ENCODE measurements at places on chromosomes 6 and 20.

DNA sequence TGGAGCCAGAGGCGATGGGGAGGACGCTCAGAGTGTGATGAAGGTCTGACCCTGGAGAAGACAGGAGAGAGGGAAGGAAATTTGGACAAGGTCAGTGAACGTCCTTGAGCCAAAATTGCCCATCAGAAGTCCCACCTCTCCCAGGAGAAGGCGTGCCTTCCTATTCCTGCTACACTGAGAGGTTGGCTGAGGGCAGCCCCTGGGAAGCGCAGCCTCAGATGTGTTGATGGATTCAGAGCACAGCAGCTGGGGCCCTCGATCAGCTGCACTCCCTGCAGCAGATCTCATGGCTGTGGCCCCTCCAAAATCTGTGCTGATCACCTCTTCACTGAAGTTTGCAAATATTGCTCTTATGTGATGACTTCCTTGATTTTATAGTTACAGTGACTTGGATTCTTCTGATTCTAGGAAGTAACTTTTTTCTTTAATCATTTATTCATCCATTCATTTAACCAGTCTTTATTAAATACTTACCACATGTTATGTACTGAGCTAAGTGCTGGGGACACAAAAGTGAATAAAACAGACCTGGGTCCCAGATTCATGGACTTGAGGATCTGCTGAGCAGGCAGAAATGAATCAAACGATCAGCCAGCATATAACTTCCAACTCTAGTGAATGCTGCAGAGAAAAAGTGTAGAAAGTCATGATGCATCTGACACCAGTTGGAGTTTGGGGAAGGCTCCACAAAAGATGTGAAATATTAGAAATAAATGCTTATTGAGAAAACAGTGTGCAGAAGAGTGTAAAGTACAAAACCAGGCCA, 69.6 kb upstream of the ARMC2 start:
- no peak for DNase-seq

- no peak for DNase-seq
These were observed 473.9 kb downstream of the PKHD1 start for GRCh38 chr6:51613558-51613957.

DNA sequence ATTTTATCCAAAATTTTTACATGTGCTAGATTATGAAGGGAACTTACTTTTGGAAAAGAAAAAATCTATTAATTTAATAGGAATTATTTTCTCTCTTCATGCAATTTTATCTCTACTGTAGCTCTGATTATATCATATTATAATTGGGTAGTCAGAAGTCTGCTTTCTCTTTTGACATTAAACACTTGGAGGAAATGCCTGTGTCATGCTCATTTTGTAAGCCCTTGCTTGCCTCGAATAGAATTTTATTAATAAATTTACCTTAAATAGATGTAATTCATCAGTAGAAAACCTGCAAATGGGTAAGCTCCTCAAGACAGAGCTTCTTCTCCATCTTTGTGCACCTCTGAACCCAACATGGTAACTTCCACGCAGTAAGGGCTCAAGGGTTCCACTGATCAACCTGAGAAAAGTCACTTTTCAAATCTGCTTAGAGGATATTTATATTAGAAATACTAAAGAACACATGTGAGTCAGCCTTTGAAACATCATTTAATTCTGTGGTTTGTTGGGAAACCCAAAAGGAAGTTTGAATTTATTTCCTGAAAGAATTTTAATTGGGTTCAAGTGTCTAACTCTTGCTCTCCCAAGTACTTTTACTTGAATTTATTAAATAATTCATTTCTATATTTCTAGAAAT, 266.0 kb downstream of the ALDH8A1 start:
- DNase-seq, result no peak

GRCh38 chr6:108546079-108547049, 14.4 kb upstream of the FOXO3 start:
- DNase-seq, result no peak

- DNase-seq, result no peak
These were observed 7.8 kb upstream of the GFOD1 start for GRCh38 chr6:13495112-13495776.

DNA sequence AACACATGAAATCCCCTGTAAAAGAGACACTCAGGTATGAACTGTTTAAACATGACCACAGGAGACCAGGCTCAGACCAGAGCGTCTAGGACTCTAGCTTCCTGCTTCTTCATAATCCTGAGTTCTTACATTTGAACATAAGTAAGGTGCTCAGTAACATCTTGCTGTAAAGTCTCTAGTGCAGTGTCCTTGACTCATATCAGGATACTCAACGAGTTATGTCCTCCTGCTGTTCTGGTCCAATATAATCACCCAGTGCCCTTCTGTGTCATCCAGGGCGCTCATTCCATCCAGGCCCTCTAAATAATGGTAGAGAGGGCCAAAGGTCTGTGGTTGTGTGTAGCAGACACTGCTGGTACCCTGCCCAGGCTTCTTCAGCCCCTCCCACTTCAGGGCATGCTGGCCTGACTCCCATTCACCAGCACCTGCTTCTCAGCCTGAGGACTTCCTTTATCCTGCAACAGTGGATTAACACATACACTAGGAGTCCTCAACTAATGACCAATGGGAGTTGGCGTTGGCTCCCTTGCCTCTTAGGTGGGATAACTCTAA, 66.8 kb upstream of the MOCS1 start:
- no peak for DNase-seq

DNA sequence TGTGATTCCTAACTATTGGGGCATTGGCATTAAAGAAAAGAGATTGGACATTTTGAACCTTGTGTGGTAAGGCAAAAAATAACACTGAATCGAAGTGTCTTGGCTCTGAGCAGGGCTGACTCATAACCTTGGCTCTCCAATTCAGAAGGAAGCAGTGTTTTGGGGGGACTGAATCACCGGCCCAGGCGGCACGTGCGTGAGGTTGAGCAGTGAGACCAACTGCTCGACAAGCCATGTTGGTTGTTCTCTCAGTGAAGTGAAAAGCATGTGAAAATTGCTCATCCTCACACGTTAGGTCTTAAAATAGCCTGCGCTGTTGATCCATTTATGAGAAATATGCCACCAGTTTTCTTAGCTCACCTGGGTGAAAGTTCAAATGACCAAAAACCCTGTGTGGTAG, 137.8 kb upstream of the SPACA1 start:
- DNase-seq, result peak; percentile 51

DNA sequence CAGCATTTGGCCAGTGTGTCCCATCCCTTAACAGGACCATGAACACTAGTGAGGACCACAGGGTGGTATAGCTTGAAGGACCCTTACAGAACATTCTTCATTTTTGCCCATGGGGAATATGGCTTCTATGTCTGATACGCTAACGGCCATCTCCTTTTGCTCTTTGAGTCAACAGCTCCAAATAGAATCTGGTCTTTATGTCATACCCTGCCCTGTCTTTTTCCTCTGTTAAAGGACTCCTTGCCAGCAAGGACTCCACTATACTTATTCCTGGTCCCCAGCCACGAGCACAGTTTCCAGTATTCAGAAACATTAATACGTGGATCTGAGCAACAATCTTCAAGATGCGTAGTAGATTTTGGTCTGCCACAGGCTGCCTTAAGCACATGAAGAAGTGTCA, 22.5 kb downstream of the SERPINB1 start:
- no peak for DNase-seq

DNA sequence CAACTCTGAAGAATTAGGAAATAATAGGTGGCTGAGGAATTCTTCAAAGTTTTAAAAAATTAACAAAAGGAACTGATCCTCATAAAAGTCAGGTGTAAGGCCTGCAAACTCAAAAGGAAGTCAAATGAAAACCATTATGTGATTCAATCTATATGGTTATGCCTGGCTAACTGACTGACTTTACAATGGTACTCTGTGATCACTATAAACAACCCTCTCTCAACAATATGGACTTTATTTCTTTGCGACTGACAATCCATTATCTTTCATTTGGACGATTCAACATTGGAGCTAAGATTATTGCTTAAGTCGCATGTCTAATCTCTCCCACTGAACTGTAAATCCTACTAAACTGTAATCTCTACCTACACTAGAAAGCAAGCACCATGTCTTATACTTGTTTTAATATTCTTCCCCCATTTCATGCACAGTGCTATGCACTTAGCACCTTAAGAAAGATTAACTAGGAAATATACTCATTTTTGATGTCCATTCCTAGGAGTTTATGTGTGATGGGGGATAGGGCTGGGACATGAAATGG, 1.4 kb downstream of the STK38 start:
- no peak for DNase-seq

- DNase-seq, result no peak
These were observed 220.0 kb downstream of the CLIC5 start for GRCh38 chr6:45795678-45796077.

GRCh38 chr6:73969971-73970970, 274.3 kb downstream of the CD109 start:
- no peak for DNase-seq

DNA sequence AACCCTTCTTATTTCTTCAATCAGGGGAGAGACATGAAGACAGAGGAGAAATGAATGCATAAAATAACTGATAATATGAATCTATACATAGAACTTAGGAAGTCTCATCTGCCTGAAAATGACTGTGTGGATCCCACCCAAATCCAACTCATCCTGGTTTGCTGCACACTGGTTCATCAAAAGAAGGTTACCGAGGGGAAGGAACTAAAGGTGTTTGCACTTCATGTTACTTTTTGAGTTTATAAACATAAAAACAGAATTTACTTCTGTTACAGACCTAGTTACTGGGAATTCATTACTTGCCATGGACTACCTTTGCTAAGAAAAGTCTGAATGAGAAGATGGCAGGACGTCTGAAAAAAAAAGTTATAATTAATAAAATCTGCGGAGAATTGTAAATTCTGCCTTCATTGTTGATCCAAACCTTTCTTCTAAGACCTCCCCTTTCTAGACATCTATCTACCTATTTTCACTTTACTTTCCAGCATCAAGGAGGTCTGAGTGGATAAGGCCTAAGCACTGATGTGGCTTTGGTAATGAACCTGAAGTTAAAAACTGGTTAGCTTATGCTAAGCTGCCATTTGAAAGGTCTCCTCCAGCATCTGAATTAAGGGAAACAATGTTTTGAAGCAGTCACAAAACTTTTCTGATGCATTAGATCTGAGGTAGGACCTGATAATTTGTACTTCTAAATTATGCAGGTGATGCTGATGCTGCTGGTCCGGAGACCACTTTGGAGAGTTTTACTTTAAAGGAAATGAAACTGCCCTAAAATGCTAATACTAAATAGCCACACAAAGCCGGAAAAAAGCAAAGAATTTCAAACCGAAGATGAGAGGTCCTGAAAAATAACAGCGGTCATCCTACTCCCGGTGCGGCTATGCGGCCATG, 84.0 kb downstream of the HFE start:
- DNase-seq, result no peak

GRCh38 chr6:42030585-42031506, 19.5 kb upstream of the TAF8 start:
- DNase-seq, result peak; percentile 79

DNA sequence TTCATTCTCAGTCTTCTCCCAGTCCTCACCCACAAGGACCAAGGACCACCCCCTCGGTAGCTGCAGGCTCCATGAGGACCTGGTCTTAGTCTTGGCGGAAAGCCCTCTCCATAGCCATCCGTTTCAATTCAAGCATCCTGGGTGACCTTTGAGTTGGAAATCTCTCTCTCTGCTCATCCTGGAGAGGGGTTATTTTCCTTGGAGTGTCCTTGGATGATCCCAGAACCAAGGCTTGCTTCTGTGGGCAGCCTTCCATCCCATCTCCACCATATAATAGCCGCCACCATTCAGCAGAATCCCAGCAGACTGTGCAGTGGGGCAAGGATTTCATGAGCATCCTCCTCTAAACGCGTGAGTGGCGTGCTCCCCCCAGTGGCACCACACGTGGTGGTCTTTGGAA, at the start of gene BPIFA2:
Gene BPIFA2, plus strand, starts transcription at position 301 of the 400 bp plus-strand sequence. CDS start 987 bp downstream, outside the sequence.
- no peak for DNase-seq

- DNase-seq, result no peak
These were observed 82.9 kb upstream of the TSHZ2 start for GRCh38 chr20:52889225-52889624.

GRCh38 chr20:50991076-50991475, 31.8 kb downstream of the KCNG1 start:
- no peak for DNase-seq

DNA sequence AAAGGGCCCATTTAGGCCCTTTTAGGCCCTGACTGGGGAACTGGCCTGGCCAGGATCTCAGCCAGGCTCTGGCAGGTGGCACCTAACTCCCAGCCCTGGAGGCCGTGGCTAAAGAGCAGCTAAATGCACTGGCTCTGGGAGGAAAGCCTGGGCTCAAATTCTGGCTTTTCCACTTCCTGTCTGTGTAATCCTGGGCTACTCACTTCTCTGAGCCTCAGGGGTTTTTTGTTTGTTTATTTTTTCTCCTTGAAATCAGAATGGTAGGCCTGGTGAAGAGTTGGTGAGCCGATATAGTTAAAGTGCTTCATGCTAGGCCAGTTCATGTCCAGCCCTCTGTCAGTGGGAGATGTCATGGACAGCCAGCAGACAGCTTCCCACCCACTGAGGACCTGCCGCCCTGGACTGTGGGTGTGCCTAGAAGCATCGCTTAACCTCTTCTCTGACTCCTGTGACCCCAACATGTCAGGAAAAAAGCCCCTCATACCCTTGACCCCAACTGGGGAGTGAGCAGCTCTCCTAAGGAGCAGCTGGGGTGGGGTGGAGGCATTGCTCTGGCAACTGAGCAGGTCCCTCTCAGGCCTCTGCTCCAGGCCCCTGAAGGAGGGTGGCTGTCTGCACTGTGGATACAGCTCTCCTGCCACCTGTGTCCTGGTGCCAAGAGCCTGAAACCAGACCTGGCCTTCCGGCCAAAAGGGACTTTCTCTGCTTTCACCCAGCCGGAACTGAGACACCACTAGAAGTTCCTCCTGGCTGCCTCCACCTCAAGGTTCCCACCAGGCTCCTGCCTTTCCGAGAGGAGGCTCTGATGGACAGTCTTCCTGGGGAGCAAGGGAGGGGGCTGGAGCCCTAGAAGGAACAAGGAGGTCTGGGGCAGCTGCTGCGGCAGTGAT, 57.2 kb upstream of the MYL9 start:
- DNase-seq, result no peak

- no peak for DNase-seq
These were observed 429.0 kb downstream of the UTRN start for GRCh38 chr6:144714021-144714712.

DNA sequence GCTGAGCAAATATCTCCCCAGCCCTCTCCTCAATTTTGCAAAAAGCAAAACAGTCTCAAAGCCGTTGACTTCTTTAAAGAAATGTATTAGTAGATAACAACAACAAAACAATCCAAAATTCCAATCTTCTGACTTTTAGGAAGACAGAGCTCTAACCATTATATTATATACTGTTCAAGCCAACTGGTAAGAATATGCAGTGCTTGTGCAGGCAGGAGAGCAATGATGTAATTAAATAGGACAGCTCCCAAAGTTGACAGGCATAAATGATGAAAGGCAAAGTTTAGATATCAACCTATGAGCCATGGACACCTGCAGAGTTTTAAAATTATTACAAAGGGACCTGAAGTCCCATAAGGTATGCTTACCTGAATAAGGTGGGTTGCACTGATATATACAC, 16.6 kb upstream of the CEP85L start:
- no peak for DNase-seq
